ENCODE measurements at places on chromosomes 11 and 22. TPM values are rescaled to one million over a fixed set of nuclear protein-coding genes. Genes with fewer than 3 reads are reported as not detected.

The NRXN2 gene
- 0.15 TPM for polyA plus RNA-seq

The E2F8 gene
- 2.5 TPM for polyA plus RNA-seq

DNA sequence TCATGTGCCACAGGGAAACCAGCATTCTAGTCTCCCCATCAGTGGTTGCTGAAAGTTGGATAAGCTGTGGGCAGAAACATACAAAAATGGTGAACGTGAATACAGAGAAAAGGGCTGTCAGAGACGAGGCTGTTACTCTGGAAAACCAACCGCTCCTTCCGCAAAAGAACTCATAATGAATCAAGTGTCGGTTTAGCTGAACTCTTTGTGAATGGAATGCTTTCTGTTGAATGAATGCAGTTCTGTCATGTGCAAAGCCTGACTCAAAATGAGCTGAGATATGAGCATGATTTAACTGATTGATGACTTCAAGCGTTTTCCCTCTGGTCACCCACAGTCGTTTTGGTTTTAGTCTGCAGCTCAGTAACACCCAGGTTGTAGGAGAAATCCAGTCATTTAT, 298.3 kb downstream of the ETS1 start:
- H3K27me3 ChIP-seq = no peaks in the 10 kb centered on the region
- H3K27ac ChIP-seq = no peak overlapping the region
- H3K4me1 ChIP-seq = peaks cover 16% of the 10 kb centered on the region
- no peak for DNase-seq
- no peak overlapping the region for H3K4me3 ChIP-seq
- H3K36me3 ChIP-seq = no peaks in the 10 kb centered on the region

DNA sequence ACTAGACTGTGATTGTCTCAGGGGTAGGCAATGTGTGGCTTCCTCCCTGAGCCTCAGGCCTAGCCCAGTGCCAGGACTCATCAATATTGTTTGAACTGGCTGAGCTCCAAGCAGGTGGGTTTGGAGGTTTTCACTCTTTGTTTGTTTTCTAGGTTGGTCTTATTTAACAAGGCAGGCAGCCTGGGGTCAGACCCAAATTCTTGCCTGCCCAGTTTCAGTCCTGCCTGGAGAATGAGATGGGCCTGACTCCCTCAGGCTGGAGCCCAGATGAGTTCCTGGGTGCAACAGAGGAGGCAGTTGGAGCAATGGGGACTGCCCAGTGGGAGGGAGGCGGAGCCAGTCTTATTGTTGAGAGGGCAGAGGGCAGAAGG, 28.3 kb upstream of the TP53I11 start:
- H3K4me1 ChIP-seq = peaks cover 16% of the 10 kb centered on the region
- no peaks in the 10 kb centered on the region for H3K27me3 ChIP-seq
- DNase-seq = no peak
- H3K36me3 ChIP-seq = no peaks in the 10 kb centered on the region
- no peak overlapping the region for H3K4me3 ChIP-seq

- H3K27ac ChIP-seq = no peak overlapping the region
- no peaks in the 10 kb centered on the region for H3K4me1 ChIP-seq
- no peaks in the 10 kb centered on the region for H3K36me3 ChIP-seq
- H3K4me3 ChIP-seq = no peak overlapping the region
Measured at GRCh38 chr11:127393460-127393997, 393.0 kb upstream of the KIRREL3 start.

DNA sequence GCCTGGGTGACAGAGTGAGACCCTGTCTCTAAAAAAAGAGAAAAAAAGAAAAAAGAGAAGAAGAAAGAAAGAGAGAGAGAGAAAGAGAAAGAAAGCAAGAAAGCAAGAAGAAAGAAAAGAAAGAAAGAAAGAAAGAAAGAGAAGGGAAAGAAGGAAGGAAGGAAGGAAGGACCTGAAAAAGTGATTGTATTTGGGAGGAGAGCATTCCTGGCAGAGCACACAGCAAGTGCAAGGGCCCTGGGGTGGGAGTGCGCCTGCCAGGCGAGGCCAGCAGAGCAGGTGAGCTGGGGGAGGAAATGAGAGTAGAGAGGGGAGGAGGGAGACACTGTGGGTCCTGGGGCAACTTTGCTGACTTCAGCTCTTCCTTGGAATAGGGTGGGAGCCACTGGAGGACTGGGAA, 7.7 kb upstream of the CABP7 start:
- H3K36me3 ChIP-seq = no peaks in the 10 kb centered on the region
- DNase-seq = no peak
- no peaks in the 10 kb centered on the region for H3K27me3 ChIP-seq
- no peak overlapping the region for H3K27ac ChIP-seq

GRCh38 chr22:50599816-50600455, 657 bp upstream of the MAPK8IP2 start:
- DNase-seq = peak; percentile 70
- H3K27me3 ChIP-seq = no peaks in the 10 kb centered on the region
- peak overlapping the region; percentile 51 for H3K4me3 ChIP-seq

Measured in SK-N-SH (cell line).